Vagina (tissue), 2 donors: ENCODE measurements at places on chromosomes 6 and 20.
A peak's percentile ranks its signal among the peaks of the same experiment; 100 is the strongest.

DNA sequence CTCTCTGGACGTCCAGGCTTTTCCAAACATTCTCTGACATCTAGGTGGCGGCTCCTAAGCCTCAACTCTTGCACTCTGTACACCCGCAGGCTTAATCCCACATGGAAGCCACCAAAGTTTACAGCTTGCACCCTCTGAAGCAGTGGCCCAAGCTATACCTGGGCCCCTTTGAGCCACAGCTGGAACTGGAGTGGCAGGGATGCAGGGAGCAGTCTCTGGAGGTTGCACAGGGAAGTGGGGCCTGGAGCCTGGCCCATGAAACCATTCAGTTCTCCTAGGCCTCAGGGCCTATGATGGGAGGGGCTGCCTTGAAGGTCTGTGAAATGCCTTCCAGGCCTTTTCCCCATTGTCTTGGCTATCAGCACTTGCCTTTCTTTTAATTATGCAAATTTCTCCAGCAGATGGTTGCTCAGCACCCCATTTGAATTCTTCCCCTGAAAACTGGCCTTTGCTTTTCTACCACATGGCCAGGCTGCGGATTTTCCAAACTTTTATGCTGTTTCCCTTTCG is 64.9 kb downstream of the IRF4 start:
- peak; percentile 91 for DNase-seq

DNA sequence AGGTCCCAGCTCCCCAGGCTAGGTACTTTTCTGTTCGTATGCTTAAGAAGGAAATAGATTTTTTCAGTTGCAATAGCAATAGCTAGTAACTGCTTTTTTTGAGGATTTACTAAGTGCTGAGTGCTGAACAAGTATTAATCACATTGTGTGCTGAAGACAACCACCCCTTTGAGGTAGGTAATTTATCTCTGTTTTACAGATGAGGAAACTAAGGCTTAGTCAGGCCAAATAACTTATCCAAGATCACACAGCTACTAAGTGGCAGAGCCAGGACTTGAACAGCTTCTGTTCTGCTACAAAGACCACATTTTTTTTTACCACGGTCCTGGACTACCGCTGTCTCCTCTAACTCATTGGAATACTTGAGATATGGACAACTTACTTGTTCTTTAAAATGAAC is 39.8 kb downstream of the LRRN4 start:
- no peak for DNase-seq

DNA sequence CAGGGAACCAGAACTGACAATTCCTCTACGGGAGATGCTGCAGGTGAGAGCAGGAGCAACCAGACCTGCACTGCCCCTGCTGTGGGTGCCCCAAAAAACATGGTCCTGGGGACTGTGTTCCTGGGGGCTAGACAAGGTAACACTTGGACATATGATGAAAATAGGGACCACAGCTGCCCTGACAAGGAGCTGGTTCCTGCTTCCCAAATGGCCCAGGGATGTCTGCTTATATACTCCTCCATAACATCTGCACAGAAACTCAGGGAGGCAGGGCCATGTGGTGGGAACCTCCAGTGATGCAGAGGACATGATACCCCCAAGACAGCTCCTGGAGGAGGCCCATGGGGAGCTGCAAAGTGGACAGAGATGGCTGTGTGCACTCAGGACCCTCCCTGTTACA is 19.8 kb downstream of the HLA-F start:
- DNase-seq = no peak

DNA sequence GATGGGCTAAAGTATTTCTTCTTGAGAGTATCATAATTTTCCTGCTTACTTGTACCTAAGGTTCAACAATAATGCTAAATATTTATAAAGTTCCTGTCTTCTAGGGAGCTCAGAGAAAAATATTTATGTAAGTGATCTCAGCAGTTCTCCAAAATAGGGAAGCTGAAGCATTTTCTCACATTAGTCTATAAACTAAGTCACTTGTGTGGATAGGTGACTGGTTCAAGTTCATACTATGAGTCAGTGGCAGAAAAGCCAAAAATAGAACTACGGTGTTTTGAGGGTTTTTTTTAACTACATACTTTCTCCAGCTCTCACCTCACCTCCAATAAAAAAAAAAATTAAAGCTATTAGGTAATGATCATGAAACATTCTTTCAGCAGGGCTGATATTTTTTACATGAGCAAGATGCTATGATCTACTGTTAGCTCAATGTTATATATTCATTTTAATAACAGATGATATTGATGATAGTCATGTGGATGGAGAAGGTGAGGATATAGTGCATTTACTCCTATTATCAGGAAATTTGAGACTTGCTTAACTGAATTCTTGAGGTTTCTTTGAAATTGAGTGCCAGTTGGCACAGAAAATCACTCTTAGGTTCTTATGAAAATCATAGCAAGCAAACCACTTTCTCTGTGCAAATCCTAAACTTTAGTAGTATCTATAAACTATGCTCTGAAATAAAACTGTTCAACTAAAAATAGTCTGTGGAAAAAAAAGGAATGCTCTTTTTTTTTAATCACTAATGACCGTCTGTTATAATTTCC is 4.1 kb upstream of the MOXD1 start:
- DNase-seq = no peak

DNA sequence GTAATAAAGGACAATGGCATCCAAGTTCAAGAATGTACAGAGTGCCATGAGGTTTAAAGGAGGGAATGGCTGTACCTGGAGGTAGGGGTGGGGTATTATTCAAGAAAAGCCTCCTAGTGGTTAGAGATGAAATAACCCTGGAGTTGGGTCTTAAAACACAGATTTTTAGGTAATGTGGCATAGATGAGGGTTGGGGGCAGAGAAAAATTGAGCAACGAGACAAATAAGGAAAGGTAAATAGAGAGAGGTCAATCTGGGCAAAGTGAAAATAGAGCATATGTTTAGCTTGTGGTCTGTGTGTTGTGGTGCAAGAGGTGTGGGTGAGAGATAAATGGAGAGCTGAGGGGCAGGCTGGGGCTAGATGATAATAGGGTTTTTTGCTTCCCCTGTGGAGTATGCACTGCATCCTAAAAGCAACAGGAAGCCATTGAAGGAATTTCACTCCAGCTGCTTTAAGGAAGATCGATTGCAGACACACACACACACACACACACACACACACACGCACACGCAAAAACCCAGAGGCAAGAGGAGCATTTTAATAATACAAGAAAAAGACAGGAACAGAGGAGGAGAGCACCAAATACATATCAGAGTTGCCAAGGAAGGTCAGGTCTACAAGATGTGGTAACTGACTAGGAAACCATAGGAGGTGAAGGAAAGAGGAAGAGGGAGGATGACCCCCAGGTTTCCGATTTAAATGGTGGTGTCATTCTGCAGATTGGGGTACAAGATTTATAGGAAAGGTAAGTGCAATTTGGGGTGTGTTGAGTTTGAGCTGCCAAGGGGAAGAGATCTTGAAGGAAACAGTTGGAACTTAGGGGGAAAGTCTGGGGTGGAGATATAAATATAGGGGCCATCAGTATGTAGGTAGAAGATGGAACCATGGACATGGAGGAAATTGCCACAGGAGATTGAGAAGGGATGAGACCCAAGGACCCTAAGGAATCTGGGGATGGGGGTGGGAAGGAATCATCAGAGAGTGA is 31.3 kb upstream of the ADGRF1 start:
- DNase-seq = no peak

DNA sequence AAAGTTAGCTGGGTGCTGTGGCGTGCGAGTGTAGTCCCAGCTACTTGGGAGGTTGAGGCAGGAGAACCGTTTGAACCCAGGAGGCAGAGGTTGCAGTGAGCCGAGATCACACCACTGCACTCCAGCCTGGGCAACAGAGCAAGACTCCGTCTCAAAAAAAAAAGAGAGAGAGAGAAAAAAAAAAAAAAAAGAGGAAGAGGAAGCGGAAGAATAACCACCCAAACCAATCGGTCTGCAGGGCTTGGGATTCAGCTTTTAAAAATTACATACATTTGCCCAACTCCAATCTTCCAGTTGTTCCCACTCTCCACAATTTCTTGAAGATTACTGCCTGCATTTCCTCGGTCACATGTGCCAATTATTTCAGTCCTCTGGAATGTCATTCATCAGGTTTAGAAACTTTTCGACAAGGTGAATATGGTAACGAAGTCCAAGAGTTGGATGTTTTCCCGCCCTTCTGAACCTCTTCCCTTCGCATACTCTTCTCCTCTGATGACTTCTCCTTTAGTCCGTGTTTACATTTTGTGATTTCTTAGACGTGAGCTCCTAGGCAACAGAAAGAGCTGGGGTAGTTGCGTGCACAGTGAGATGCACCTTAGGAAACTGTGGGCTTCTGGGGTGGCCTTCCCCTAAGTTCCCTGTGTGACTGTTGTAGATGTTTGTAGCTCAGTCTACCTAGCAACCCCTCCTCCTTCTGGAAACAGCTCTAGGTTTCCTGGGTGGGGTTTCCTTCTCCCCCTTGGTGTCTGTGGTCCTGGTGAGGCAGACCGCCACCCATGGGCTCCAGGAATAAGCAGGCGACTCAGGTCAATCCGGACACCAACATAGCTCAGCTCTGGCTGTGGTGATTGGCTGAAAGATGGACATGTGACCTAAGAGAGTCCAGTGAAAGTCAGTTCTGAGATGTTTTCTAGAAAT is 63.0 kb upstream of the NCOA3 start:
- DNase-seq = no peak

DNA sequence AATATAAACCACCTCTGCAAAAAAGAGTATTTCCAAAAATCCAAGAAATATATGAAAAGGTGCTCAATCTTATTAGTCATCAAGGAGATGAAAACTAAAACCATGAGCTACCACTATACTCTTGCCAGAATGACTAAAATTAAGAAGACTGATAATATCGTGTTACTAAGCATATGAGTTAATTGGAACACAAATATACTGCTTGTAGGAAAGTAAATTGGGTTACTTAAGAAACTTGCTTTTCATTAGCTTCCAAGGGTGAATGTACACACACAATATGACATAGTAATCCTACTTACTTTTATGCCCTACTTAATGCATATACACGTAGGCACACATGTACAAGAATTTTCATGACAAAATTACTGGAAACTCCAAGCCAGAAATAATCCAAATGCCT is 3.4 kb downstream of the THEMIS start:
- no peak for DNase-seq

- DNase-seq = no peak
These were observed 4.1 kb downstream of the TRDN start for GRCh38 chr6:123632641-123633040.

DNA sequence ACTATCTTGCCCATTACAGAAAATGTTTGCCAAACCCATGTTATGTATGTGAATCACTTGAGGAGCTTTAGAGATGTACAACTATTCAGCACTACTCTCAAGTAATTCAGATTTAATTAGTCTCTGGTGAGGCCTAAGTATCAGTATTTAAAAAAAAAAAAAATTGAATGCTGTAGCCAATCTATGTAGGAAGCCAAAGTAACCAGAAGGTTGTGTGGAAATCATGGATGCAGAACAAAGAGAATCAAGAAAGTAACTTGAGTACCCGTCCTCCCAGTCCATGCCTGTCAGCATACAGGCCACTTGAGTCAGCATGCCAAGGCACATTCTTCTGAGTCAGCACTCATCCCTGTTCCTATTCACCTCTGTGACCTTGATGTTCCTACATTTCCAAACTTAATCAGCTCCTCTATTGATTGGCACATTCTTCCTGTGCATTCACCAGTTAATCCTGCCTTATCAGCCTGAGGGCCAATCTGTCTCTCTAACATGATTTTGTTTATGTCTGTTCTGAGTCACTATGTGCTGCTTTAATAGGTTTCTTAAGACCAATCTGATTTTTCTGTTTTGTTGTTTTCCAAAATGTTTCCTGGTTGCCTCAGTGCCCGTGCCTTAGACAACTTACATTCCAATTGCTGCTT is 165.6 kb downstream of the KCNQ5 start:
- DNase-seq = no peak

DNA sequence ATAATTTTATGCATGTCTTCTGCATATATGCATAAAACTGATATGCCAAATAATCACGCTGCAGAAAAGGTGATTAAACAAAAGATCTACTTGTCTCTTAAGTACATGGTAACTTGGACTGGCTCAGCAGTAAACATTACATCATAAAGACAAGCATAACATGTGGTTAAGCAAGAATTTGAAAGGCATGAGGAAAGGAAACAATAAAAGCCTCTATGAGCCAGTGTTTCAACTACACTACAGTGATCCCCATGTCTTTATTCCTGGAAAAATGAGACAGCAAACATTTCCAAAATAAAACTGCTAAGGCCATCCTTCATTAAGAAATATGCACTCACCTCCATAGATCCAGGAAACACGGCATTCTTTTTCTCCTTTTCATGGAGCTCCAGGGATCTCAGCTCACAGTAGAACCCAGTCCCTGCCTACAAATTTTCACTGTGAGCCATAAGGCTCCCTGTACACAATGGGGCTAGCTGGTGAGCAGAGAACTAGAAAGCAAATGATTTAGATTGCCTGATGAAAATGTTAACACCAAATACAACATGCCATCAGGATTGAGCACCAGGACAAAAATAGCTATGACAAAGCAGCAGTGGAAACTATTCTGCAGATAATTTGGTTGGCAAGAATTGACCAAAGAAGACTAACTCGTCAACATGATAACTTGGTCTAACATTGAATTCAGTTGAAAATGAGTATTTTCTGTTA is 156.1 kb downstream of the COL21A1 start:
- DNase-seq = no peak

DNA sequence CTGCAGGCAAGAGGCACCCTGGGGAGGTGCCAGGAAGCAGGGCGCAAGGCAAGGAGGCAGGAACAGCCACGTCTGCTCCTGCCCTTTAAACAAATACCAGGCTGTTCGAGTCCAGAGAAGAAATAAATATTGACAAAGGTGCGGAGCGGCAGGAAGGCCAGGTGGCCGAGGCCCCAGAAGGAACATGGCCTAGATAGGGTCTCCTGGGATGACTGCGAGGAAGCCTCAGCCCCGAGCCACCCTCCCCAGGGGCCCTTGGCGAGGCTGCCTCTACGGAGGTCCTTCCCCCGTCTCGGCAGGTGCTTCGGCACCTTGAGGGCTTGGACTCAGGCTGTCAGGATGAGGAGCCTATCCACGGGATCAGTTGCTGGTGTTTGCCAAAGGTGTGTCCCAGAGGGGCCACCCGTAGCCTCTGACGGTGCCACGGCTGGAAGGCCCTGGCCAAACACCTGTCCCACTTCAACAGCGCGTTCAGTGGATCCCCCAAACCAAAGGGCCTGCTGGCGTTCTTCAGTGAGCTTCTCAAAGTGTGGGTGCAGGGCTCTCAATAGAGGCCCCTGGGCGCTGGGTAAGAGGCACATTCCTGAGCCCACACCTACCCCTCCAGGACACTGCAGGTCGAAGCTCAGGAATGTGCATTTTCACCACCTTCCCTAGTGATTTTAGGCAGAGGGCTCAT is 39.8 kb downstream of the SNX5 start:
- no peak for DNase-seq

GRCh38 chr20:50477239-50477872 is 32.8 kb upstream of the PTPN1 start:
- DNase-seq = no peak
